ENCODE measurements at places on chromosomes 11 and 22.

- DNase-seq, result peak; percentile 55
These were observed 11.3 kb upstream of the GDPD5 start for GRCh38 chr11:75536786-75537641.

GRCh38 chr11:14202251-14203196 is 156.5 kb downstream of the RRAS2 start:
- DNase-seq, result no peak

GRCh38 chr11:31636983-31637382 is 127.4 kb downstream of the ELP4 start:
- no peak for DNase-seq

DNA sequence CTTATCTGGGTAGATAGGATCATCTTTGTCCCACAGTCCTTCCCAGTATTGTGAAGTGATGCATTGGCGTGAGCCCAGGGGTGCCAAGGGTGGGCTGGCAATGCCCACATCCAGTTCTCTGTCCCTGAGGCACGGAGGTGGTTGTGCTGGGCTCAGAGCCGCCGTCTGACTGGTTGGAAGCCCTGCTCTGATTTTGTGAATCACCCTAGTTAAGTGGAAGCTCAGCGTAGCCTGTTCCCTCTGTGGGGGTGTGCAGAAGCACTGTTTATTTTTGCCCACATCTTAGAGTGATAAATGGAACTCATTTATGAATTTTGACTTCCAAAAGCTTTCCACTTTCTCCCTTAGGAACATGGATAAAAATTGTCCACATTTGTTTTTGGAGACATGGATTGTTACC is 13.6 kb downstream of the BCR start:
- no peak for DNase-seq

- DNase-seq, result peak; percentile 88
These were observed 25.0 kb downstream of the ARRB1 start for GRCh38 chr11:75326439-75326810.
